ENCODE measurements at places on chromosomes 16 and 17.

DNA sequence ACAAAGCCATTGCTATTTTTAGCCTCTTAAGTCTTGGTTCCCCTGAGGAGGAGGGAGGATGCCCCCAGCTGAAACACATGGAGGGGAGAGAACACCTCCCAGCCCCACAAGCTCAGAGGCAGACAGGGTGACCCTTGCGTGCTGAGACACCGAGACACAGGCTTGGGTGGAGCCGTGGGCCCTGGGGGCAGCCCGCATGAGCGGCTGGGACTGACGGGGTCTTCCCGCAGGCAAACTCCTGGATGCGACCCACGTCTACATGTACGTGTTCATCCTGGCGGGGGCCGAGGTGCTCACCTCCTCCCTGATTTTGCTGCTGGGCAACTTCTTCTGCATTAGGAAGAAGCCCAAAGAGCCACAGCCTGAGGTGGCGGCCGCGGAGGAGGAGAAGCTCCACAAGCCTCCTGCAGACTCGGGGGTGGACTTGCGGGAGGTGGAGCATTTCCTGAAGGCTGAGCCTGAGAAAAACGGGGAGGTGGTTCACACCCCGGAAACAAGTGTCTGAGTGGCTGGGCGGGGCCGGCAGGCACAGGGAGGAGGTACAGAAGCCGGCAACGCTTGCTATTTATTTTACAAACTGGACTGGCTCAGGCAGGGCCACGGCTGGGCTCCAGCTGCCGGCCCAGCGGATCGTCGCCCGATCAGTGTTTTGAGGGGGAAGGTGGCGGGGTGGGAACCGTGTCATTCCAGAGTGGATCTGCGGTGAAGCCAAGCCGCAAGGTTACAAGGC is 9.8 kb downstream of the SLC16A3 start:
- DNase-seq = no peak

DNA sequence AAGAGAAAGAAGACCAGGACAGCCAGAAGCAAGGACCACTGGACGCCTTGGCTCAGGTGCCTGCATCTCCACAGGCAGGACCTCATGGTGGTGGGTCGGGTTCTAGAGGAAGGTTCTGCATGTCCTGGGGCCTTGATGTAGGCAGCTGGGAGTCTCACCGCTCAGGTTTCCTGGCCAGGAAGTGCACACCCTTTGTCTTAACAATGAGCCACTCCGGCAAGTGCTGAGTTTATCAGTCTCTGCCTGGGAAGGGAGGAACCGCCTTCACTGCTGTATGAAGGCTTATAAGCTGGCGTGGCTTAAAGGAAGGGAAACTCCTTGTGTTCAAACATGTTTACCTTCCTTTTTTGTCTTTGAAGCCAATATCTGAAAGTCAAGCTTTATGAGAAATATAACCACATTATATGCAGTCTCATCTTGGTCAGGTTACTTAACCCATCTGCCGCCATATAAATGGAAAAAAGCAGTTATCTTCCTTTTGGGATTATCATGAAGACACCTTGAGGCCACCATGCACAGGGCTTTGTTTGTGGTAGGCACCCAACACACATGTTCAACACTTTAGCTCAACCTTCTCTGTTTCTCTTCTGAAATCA is at the start of gene ST6GALNAC1:
Gene ST6GALNAC1, minus strand, starts transcription at position 205 of the 596 bp plus-strand sequence. Its CDS starts 119 bp downstream, at position 86.
- no peak for DNase-seq

GRCh38 chr17:78962345-78962983 is 17.3 kb downstream of the LGALS3BP start:
- no peak for DNase-seq

DNA sequence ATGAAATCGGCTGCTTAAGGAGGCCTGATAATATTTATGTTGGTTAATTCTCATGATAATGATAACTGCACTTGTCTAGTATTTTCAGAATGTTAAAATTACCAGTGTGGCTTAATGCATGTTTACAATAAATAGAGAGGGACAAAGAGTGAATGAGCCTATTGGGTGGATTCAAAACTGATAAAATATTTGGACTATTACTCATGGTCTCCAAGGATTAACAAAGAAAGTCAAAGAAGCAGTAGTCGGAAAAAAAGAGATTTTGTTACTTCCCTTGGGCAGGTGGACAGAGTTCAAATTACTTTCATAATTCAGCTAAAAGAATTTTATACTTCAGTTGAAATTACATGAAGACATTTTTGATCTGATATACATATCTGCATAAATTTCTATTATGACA is 258.2 kb upstream of the PMFBP1 start:
- no peak for DNase-seq

GRCh38 chr17:27776882-27777624 is 23.3 kb downstream of the NOS2 start:
- DNase-seq = no peak

DNA sequence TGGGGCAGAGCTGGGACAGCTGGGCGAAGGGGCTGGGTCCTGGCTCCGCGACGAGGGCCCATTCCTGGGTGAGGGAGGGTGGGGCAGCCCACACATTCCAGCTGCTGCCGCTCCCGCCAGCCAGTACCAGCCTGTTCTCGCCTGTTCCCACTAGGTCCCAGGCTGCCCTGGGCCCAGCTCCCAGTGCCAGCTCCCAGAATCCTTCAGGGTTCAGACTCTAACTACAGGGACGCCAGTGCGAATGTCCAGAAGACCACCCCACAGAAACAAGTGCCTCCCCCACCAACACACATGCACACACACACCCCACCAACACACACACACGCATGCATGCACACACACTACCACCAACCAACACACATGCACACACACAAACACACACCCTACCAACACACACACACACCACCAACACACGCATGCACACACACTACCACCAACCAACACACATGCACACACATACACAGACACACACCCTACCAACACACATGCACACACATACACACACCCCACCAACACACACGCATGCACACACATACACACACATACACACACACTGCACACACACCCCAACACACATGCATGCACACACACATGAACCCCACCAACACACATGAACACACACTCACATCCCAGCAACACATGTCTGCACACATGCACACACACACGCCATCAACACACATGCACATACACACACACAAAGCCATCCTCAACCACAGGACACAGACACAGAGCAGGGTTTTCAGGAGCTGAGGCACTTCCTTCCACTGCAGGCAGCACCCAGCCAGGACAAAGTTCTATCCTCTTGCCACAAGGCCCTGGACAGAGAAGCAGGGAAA is 27.5 kb upstream of the KRT17 start:
- DNase-seq = no peak

DNA sequence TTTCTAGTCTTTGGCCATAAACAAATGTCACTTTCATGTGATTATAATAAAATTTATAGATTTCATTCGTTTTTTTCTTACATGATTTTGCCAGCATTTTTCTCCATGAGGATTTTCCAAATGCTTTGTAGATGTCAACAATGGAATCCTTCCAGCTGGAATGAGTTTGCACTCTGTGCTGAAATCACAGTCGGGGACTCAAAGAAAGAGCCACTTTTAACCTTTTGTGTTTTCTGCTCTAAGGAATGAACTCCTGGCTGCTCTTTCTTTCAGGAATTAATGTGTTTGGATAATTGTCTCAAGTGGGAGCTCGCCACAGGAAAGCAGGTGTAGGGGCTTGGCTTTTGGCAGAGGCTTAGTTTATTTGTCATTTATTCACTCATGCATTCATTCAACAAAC is 372.3 kb upstream of the SALL1 start:
- no peak for DNase-seq

DNA sequence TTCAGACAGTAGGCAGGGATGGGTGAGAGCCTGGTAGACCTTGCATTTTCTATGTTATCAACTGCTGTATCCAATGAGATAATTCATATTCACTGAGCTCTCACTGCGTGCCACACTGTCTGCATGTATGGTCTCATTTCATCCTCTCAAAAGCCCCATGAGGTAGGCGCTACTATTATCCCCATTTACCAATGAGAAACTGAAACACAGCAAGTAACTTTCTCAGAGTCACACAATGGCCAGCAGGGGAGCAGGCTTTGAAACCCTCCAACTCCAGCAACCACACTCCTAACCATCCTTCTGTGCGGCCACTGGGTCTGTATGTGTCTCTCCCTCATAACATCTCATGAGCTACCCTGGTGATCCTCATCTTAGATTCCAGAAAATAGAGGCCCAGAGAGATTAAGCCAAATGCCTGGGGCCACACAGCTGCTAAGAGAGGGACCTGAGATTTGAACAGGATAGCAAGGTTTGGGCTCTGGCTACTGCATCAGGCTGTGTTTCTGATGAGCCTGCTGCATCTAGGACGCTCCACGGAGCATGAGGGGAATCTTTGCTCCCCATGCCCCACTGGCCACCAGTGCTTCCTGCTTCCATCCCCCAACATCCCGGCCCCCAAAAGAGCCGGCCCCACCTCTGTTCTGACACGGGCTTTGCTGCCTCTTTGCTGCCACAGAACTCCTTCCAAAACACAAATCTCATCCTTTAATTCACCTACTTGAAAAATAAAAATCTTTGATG is 3.2 kb downstream of the CCR7 start:
- no peak for DNase-seq

DNA sequence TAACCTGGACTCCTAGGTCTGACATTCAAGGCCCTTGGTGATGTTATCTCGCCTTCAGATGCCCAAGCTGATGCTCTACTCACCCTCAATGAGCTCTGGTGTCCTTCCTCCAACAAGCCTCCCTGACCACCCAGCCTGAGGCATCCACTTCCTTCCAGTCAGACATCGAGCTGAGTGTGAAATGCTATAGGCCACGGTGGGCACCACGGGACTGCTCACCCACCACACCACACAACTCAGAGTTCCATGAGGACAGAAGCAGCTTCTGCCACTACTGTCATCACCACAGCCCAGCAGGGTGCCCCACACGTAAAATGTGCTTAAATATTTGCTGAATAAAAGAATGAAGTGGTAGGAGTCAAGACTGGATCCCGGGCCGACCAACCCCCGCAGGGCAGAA is 12.0 kb downstream of the CREBBP start:
- DNase-seq = no peak

- DNase-seq = peak; percentile 81
These were observed 113.3 kb downstream of the VPS53 start for GRCh38 chr17:601244-601925.

DNA sequence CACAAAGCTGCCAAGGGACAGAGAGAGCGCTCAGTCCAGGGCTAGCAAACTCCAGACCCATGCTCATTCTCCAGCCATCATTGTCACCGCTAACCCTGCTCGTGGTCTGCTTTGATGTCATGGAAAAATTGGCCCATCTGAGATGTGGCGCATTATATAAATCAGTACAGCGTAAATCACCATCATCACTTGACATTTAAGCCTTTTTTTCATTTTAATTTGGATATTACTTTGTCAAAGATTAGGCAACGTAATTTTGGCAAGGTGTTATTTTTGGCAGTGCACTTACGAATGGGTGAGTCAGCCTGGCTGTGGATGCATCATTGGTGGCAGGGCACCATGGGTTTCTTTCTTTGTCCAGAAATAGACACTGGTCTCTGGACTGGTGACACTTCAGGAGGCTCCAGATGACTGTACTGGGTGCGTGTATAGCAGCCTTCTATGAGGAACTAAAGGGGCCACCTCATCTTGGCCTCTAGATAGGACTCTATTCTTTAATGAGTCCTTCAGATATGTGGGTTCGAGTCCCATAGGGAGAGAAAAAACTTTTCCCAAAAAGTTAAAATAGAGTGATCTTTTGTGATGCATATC is 166.3 kb downstream of the MSI2 start:
- DNase-seq = no peak

DNA sequence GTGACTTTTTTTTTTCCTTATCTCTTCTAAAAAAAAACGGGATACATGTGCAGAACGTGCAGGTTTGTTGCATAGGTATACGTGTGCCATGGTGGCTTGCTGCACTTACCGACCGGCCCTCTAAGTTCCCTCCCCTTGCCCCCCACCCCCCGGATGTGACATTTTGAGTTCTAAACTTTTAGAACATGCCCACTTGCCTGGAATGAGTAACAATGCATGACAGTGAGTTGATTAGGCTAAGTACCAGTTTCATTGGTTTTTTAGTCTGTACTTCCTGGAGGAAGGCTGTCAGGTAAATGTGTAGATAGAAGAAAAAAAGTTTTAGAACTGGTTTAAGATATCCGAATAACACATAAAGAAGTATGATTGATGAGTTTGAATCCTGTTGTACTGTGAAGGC is 4.0 kb downstream of the BPTF start:
- no peak for DNase-seq

DNA sequence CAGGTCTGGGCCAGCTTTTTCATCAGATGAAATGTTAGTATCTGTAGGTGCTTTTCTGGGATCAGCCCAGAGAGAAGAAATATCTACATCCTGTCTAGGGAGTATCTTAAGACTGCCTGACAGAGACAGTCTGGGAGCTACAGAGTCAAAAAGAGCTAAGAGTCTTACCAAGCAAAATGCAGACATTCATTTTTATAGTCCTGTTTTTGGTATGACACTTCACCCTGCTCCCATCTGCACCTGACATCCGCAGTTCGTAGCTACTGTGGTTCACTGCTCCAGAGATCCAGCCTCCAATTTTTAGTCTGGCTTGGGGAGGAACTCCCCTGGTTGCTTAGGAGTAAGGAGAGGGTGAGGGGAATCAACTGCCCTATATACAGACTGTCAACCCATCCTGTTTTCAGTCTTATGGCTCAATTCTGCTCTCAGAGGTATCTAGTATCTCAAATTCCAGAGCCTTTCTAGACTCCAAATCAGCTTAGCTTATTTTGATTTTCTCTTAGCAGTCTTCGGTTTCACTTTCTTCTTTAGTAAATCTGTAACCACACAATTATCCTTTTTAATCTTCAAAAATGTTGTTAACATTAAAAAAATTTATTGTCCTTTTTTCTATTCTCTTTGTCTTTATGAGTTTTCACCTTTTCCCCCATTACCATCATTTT is 97.8 kb downstream of the TMEM100 start:
- no peak for DNase-seq

DNA sequence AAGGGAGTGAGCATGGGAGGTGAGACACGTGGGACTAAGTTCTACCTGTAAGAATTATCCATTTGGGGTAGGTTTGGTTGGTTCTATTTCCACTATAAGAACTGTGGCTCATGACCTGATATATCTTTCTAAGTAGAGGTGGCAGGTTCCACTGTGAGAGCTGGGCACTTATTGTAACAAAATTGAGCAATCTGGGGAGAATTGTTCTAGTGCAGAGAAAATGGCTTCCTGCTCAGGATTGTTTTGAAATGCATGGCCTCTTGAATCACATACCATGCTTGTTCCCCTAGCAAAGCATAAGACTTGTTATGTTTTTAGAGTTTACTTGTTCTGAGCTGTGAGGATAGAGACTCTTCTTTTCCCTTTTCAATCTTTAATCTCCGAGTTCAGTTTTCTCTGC is 125.9 kb downstream of the MAP2K6 start:
- DNase-seq = no peak

GRCh38 chr17:64357191-64357981 is 33.3 kb downstream of the PECAM1 start:
- DNase-seq = no peak

- no peak for DNase-seq
These were observed 49.9 kb upstream of the ELAC2 start for GRCh38 chr17:13067629-13068303.

Measured in CMK (cell line).